ENCODE measurements at places on chromosomes 13 and 19.
A peak's percentile ranks its signal among the peaks of the same experiment; 100 is the strongest.

GRCh38 chr13:33153421-33154404 is 131.8 kb downstream of the STARD13 start:
- no peak for DNase-seq

DNA sequence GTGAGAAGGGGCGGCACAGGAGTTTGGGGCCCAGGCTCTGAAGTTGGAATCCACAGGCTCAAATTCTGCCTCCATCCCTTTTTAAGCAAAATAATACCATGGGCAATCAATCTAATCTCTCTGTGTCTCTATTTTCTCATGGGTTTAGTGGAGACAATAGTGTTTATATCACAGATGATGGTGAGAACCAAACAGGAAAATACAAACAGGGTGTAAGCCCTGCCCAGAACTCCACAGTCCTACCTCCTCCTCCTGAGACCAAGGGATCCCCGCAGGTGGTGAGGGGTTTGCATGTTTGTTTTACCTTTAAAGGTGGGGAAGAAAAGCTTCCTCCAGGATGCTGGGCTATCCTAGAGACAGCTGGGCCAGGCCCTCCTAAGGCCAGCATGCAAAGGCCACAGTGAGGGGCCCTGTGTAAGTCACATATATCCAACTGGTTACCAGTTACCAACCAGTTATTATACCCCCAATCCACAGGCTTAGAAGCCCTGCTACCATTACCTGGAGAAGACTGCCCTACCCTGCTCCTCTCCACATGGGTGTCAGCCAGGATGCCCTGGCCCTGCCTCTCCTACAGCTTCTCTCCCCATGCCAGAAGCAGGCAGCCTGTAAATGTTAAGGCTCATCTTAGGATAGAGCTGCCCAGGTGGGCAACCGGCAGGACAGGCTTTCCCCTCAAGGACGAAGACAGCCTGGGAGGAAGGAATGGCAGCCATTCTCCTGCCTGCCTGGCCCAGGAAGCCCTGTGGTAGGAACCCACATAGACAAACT is 658.4 kb downstream of the UQCRFS1 start:
- DNase-seq = no peak

DNA sequence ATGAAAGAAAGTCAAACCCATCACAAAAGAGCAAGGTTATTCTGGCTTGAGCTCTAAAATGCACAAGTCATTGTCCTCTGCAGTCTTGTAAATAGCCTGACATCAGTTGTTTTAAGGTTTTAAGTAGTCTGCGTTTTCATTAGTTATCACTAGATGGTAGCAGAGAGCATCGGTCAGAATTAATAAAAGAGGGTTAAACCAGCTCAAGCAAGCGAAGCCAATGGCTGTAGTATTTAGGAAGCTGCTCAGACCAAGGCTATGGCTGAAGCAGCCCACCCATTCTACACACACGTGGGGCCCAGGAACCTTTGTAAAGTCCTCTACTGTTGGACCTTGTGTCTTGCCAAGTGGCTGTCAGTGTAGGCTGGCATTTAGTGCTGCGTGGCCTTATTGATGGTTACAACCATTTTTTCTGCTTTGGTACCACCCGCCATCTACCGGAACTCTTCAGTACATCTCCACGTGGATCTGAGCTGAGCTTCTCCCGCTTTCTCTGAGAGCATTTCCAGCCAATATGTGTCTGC is 13.3 kb upstream of the ZNF57 start:
- no peak for DNase-seq

DNA sequence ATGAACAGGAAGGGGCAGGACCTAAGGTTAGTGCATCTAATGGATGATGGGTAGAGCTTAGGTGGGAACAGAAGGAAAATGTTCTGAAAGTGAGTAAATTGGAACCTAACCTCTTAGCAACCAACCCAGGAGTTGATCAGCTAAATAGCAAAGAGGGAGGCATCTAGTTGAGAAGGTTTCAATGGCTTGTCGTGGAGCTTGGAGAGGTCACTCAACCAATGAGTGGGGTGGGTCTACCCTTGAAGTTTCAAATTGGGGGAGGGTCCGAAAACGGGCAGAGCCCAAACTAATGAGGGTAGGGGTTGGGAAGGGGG is 5.7 kb upstream of the SHKBP1 start:
- DNase-seq = no peak

GRCh38 chr19:28076628-28077027 is 1136.3 kb downstream of the UQCRFS1 start:
- no peak for DNase-seq

- peak; percentile 51 for DNase-seq
These were observed 440.4 kb upstream of the PRR20A start for GRCh38 chr13:56700324-56700723.

DNA sequence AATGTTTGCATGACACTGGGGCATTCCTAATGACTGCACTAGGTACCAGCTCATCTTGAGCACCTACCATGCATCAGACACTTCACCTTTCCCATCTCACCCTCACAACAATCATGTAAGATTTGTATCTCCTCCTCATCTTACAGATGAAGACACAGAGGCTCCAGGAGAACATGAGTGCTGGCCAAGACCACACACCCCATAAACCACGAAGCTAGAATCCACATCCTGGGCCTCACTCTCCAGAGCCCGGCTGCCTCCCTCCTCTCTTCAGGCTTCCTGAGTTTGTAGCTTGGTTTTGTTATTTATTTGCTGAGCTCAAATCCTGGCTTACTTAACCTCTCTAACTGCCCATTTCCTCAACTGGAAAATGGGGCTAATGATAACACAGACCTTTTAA is 25.9 kb downstream of the FAM216B start:
- DNase-seq = no peak

DNA sequence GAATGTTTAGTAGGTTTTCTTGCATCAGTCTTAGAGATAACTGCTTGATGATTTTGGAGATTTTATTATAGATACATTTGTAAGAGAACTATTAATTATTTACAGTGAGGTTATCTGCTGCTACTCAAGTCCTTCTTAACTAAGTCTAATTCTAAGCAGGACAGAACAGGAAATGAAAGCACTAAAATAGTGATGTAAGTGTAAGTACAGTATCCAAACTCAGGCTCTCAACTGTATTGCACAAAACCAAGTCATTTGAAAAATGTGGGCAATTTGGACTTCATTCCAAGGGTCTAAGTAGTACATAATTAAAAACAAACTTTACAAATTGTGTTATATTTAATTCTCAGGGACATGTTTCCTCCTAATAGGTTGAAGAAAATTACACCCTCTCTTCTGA is 417.1 kb downstream of the ITGBL1 start:
- no peak for DNase-seq

DNA sequence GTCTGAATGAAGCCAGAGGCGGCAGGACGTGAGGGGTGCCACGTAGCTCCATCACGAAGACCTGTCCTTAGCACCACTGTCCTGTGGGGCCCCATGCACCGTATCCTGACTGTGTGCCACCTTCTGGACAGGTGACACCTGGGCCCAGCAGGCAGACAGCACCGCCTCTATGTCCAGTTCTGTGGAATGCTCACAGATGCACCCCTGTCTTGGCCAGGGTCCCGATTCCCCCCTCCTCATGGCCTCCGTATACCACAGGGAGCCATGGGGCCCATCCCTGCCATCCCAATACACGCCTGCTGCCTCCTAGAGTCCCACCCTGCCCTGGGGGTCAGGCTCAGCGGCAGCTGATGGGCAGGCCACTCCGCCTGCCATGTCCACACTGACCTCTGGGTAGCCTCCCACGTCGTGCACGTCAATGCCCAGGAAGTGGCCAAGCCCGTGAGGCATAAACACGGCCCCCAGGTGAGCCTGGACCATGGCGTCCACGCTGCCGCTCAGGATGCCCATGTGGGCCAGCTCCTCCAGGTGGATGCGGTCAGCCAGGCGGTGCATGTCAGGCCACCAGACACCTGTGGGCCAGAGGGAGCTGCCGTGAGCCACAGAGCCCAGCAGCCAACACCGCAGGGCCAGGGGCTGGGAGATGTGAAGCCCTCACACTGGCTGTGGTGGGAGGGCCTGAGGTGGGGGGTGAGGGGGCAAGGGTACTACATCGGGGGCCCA is 17.6 kb downstream of the CEBPG start:
- DNase-seq = no peak

- no peak for DNase-seq
These were observed 32.6 kb downstream of the SLC7A1 start for GRCh38 chr13:29562786-29563438.

GRCh38 chr13:102774214-102774568 is 605 bp upstream of the TEX30 start:
- no peak for DNase-seq

DNA sequence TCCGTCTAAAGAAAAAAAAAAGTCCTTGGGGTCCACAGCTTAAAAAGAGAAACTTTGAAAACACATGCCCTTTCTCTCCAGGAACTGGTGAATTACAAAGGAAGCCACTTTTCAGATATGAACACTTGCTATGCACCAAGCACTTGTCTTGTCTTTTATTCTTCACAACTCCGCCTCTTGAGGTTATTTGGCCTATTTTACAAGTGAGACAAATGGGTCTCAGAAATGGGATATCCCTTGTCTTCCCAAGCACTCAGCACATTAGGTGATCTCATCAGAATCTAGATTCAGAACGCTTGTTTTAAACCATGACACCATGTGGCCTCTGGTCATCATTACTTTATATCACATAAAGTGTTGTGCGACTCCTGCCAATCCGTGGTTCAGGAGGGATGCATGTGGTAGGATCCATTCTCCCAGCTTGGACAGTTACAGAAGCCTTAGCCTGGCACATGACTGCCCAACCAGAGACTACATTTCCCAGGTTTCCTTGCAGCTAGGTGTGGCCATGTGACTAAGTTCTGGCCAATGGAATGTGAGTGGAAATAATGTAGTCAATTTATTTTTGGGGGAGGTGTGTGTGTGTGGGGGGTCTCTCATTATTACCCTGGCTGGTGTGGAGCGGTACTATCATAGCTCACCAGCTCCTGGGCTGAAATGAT is 13.9 kb downstream of the TSKS start:
- no peak for DNase-seq

- peak; percentile 97 for DNase-seq
These were observed 103.2 kb downstream of the GADD45B start for GRCh38 chr19:2578901-2579677.

GRCh38 chr19:45674946-45675345 is 6.9 kb downstream of the GIPR start:
- DNase-seq = no peak

DNA sequence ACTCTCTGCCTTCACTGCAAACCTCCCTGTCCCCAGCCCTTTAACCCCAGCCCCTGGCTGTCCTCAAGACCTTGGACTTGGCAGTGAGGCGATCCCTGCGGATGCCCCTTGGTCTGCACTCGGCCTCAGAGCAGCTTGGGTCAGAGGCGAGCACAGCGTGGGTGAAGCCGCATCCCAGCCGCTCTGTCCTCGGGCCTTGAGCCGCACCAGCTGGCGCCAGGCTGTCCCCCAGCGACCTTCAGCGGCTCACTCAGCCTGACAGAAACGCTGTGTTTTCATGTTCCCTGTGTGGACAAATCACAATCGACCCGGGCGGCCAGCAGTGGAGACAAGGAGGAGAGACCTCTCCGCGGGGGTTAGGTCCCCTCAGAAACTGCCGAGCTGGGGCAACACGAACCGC is 52.0 kb downstream of the GNG7 start:
- no peak for DNase-seq

DNA sequence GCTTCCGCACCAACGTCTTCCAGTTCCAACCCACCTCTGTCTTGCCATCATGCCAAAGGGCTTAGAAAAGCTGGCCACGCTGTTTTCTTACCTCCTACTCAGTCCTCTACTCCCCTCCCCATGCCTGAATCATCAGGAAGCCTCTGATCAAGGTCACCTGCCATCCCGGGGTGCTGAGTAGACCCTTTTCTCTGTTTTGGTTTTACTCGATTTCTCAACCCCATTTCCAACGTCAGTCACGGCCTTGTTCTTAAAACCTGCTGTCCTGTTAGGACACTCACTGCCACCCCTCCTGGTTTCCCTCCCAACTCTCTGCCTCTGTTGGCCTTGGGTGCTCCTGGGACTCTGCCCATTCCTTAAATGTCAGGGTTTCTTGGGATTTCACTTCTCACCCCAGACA is 350.1 kb downstream of the FOXO1 start:
- DNase-seq = no peak

DNA sequence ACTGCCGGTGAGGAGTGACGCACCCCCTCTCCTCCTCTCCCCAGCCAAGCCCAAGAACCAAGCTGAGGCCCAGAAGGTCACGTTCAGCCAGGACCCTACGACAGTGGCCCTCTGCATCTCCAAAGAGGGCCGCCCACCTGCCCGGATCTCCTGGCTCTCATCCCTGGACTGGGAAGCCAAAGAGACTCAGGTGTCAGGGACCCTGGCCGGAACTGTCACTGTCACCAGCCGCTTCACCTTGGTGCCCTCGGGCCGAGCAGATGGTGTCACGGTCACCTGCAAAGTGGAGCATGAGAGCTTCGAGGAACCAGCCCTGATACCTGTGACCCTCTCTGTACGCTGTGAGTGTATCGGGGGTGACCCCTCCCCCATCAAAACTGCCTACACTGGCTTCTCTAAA is 19.2 kb upstream of the TOMM40 start:
- DNase-seq = no peak

- DNase-seq = no peak
These were observed 6.4 kb upstream of the BST2 start for GRCh38 chr19:17411801-17412200.

DNA sequence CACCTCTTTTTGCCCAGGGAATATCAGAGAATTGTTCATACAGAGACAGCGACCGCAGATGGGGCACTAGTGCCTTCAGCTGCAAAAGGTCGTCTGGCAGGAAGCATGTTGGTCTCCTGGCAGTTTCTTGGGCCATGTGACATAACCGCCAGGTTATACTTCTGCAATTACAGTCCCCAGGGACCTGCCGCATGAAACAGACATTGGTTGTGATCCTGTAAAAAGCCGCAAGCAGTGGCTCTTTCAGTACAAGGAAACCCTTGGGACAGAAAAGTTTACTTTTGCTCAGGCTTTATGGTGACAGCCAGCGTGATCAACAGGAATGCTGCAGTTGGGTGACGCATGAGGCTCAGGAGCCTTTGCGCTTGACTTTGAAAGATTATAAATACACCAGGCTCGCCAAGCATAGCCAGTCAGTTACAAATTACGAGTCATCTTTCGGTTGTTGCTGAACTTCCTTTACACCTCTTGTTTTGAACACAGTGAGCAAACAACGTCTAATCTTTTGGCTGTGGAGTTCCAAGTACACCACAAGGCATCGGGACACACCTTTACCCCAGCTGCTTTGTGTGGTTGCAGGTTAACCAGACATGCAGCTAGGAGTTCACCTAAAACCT is 50.5 kb upstream of the UBE2L5 start:
- no peak for DNase-seq

Data from islet precursor cell (in vitro differentiated cells).